Activated CD4-positive, alpha-beta T cell treated with anti-CD3 and anti-CD28 coated beads for 36 hours (primary cell): ENCODE measurements at places on chromosomes 11 and 22. TPM values are rescaled to one million over a fixed set of nuclear protein-coding genes. Genes with fewer than 3 reads are reported as not detected.

GRCh38 chr22:37007651-37008050, 11.6 kb downstream of the TST start:
- no peak overlapping the region for H3K27ac ChIP-seq
- H3K27me3 ChIP-seq: peaks cover 7% of the 10 kb centered on the region
- H3K36me3 ChIP-seq: no peaks in the 10 kb centered on the region
- H3K4me1 ChIP-seq: no peaks in the 10 kb centered on the region
- no peak for DNase-seq

DNA sequence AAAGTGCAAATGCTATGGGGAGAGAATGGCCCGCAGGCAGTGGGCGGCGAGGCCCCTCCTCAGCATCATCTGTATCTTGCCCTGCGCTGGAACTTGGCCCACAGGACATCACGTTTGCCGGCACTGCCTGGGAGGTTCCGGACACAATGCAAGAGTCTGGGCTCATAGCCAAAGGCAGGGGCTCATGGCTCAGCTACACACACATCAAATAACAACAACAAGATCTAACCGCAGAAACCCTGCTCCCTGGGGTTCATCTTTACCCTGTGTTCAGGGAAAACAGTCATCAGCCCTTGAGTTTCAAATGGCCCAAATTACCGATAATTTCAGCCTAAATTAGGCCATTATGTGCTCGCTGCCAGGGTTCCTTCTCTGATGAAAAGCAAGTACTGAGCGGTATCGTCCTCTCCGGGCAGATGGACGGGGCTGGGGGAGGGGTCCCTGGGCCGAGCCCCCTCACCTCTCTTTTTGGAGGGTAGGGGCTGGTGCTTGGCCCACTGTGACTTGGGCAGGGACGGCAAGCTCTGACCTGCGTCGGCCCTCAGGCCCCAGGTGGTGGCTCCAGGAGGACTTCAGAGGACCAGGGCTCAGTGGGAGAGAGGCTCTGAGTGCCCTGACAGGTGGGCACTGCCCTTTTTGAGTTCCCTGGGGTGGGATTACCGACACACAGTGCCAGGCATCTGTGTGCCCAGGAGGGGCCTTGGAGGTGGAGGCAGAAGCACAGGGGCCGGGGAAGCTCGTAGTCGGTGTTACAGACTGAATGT, 25.0 kb upstream of the GAL start:
- no peak overlapping the region for H3K4me3 ChIP-seq
- H3K27me3 ChIP-seq: peaks cover 3% of the 10 kb centered on the region
- no peak for DNase-seq
- no peak overlapping the region for H3K27ac ChIP-seq
- H3K4me1 ChIP-seq: no peaks in the 10 kb centered on the region

- no peaks in the 10 kb centered on the region for H3K4me1 ChIP-seq
- DNase-seq: no peak
- no peak overlapping the region for H3K4me3 ChIP-seq
- H3K27ac ChIP-seq: no peak overlapping the region
- no peaks in the 10 kb centered on the region for H3K36me3 ChIP-seq
These were observed 26.5 kb upstream of the MUC5AC start for GRCh38 chr11:1131033-1131911.

DNA sequence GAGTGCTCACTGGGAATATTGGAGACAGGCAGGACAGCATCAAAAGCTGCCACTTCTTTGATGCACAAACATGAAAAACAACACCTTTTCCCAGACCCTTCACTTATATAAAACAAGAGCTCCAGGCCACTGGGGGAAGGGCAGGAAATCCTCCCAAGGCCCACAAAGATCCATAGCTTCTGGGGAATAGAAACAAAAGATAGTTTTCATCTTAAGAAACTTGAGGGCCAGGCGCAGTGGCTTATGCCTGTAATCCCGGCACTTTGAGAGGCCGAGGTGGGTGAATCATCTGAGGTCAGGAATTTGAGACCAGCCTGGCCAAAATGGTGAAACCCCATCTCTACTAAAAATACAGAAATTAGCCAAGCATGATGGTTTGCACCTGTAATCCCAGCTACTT, 15.3 kb downstream of the RTL6 start:
- DNase-seq: no peak
- no peaks in the 10 kb centered on the region for H3K36me3 ChIP-seq
- H3K4me3 ChIP-seq: no peak overlapping the region
- H3K27ac ChIP-seq: no peak overlapping the region
- H3K27me3 ChIP-seq: peaks cover 3% of the 10 kb centered on the region
- H3K4me1 ChIP-seq: peaks cover 5% of the 10 kb centered on the region

GRCh38 chr22:37623075-37624016, 14.7 kb downstream of the GGA1 start:
- H3K36me3 ChIP-seq: peaks cover 30% of the 10 kb centered on the region
- DNase-seq: peak; percentile 88
- peaks cover 43% of the 10 kb centered on the region for H3K4me1 ChIP-seq
- H3K27me3 ChIP-seq: no peaks in the 10 kb centered on the region
- H3K4me3 ChIP-seq: no peak overlapping the region

GRCh38 chr11:1034001-1034400, 2.5 kb downstream of the MUC6 start:
- no peak for DNase-seq
- no peaks in the 10 kb centered on the region for H3K27me3 ChIP-seq
- H3K4me1 ChIP-seq: no peaks in the 10 kb centered on the region
- no peaks in the 10 kb centered on the region for H3K36me3 ChIP-seq
- H3K27ac ChIP-seq: no peak overlapping the region

The KCNJ4 gene
- total RNA-seq: not detected

The LRRC51 gene
- 11.6 TPM for total RNA-seq

The TBX10 gene
- total RNA-seq: not detected
